Stimulated activated CD8-positive, alpha-beta memory T cell treated with anti-CD3 and anti-CD28 coated beads, Interleukin-15, amount 100 ng/mL, for 4 hours (primary cell): ENCODE measurements at places on chromosomes 6 and 20.

GRCh38 chr20:57680131-57680716 is 29.6 kb downstream of the PMEPA1 start:
- DNase-seq: no peak

DNA sequence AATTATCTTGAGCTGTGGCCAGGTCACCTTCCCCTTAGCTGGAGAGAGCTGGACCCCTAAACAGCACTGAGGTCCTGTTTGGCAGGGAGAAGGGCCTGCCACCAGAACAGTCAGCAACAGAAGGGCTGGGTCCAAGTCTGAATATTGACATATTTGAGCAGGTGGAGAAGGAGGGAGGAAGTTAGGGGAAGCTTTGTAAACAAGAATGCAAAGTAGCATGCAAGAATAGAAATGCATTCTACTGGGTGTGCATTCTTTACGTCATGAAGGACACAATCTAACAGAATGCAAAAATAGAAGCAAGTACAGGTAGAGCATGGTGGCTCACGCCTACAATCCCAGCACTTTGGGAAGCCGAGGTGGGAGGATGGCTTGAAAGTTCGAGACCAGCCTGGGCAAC is 100.5 kb downstream of the QRSL1 start:
- DNase-seq: no peak

GRCh38 chr6:166459272-166459671 is 76.5 kb upstream of the MPC1 start:
- DNase-seq: no peak

- no peak for DNase-seq
Measured at GRCh38 chr20:49323622-49324238, 45.9 kb upstream of the ZNFX1 start.

- no peak for DNase-seq
Measured at GRCh38 chr6:52326540-52327364, 35.2 kb upstream of the PAQR8 start.

DNA sequence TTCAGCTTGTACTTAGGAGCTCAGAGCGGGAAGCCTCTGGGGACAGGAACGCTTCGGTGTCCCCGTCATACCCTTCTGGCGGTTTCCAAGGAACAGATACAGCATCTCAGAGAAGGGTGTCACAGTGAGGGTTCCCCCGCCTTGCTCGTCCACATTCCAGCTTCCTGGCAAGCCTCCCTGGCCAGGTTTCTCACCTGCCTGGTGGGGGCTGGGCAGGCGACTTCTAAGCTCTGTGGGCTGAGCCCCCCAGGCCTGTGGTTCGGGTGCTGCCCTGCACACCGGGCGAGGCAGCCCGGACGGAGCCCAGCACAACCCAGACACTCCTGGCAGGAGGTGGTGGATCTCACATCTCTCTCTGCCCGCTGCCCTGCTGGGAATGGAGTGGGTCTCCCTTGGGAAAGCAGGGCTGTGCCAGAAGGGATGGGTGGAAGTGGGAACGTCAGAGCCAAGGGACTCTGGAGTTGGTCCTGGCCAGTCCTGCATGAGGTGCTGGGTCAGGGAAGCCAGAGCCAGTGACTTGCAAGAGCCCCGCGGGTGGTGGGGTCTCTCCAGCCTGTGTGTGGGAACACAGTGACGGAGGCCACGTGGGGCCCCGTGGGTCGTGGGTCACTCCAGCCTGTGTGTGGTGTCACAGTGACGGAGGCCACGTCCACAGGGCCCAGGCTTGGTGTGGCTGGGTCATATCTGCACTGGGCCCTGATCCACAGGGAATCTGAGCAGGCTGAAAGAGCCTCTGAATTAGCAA is 47.7 kb upstream of the SMOC2 start:
- no peak for DNase-seq

- DNase-seq: no peak
Measured at GRCh38 chr6:110488606-110489190, 12.3 kb upstream of the SLC22A16 start.

- no peak for DNase-seq
Measured at GRCh38 chr6:35719830-35720733, 16.8 kb upstream of the ARMC12 start.

- DNase-seq: no peak
Measured at GRCh38 chr6:33259032-33259431, 12.6 kb downstream of the VPS52 start.

GRCh38 chr6:130324657-130325056 is 41.2 kb upstream of the TMEM200A start:
- no peak for DNase-seq

DNA sequence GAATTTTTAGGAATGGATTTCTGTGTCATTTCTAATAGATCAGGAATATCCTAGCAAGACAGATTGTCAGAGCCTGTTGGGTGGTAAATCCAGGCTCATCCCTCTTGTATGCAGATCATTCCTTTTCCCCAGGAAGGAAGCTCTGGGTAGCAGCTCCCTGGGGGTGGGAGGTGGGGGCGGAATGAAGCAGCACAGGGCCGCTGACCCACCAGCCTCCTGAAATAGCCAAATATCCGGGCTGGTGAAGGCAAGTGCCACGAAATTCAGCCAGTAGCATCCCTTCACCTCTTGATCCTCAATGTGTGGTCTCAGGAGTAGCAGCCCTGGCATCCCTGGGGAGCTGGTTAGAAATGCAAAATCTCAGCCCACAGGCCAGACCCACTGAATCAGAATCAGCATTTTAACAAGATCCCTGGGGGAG is 256.9 kb downstream of the LRFN2 start:
- no peak for DNase-seq

GRCh38 chr20:53736757-53737395 is 143.2 kb upstream of the ZNF217 start:
- no peak for DNase-seq

DNA sequence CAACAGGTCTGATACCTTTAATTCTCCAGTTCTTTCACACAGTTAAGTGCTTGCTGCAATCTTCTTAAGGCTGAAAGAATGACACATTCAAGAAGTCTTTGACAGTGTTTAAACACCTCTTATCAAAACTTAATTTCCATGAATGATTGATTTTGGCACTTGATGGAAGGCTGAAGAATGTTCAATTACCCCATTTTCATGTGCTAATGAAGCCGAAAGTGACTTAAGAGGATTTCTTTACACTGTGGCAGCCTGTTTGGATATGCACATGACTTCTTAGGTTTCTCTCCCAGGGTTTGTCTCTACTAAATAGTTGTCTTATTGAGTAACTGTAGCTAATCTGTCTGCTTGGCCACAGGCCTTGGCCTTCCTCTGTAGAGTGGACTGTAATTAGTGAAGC is 81.1 kb upstream of the PRDM1 start:
- DNase-seq: no peak

- peak; percentile 21 for DNase-seq
Measured at GRCh38 chr6:41733707-41734665, 1.4 kb downstream of the TFEB start.

DNA sequence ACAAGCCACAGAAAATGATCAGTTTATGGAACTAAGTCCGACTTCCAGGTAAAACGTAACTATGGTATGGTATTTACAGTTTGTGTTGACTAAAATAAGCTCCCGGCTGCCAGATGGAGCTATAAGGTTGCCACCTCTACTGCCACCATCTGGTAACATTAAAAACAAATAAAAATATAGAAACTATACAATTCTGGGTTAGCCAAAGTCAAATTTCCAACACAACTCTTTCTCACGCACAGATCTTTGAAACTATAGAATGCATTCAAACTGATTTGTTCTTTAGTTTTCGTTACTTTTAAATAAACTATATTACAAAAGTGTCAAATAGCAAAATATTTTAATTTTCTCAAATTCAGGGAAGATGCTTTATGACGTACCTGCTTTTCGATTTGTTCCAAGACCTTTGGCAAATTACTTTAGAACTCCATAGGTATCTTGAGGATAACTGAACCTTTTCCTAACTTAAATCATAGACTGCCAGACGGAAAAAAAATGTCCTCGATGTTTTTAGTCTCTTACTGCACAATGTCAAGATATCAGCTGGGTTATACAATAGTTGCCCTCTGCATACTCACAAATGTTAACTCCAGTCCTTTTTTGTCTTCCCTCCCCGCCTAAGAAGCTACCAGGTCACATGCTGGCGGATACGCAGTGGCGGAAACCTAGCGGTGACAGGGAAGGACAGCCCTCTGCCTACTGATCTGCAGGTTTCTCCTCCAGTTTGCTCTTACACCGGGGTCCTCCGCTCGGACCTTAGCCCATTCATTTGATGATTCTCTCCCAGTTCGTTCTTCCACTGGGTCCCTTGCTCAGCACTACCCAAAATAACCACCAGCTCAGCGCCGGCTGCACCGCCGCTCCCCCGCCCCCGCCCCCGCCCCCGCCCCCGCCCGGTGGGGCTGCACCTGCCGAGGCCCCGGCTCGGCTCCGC is 888 bp downstream of the SLC17A5 start:
- peak; percentile 21 for DNase-seq

GRCh38 chr20:2558581-2559278 is 22.4 kb downstream of the TMC2 start:
- DNase-seq: no peak

- no peak for DNase-seq
Measured at GRCh38 chr6:75114806-75115205, 91.0 kb downstream of the COL12A1 start.

GRCh38 chr20:36467076-36467999 is 74.0 kb upstream of the MYL9 start:
- no peak for DNase-seq

GRCh38 chr6:105804424-105804823 is 281.7 kb upstream of the PRDM1 start:
- no peak for DNase-seq

DNA sequence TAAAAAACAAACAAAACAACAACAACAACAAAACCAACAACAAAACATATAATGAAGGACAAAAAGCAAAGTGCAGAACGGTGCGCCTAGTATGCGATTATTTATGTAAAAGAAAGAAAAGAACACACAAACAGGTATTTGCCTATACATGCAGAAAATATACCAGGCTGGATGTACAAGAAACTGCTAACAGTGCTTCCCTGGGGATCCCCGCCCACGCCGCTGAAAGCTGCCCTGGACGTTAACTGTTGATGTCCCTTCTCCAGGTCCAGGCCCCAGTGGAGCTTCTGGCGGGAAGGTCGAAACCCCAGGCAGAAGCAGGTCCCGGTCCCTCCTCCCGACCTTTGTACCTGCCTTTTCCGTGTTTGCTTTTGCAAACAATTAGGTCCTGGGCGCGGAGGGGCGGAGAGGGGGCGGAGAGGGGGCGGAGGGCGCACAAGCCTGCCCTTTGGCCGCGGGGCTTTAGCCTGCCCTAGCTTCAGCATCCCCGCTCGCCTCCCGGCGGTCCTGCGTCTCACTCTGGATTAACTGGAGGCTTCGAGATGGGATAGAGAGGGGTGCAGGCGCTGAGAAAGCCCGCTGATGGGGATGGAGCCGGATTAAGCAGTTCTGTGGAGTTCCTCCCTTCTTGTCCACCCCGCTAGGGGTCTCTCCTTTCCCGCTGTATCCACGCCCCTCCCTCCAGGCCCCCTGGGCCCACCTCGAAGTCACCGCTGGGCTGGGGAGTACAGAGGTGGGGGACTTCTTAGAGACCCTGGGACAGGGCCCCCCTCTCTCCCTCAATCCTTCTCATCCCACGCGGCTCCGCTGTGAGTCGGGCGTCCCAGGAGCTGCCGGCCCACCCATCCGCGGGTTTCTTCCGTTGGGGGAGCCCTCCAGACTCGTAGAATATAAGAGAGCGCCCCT is 8.2 kb upstream of the AHCY start:
- no peak for DNase-seq

GRCh38 chr20:3777716-3778629 is 3.3 kb downstream of the SPEF1 start:
- DNase-seq: no peak

GRCh38 chr6:111973118-111973761 is 80.7 kb upstream of the CCN6 start:
- DNase-seq: peak; percentile 28

- no peak for DNase-seq
Measured at GRCh38 chr20:4725263-4725550, 3.5 kb downstream of the PRND start.

- DNase-seq: no peak
Measured at GRCh38 chr20:358891-359555, 12.1 kb downstream of the NRSN2 start.

DNA sequence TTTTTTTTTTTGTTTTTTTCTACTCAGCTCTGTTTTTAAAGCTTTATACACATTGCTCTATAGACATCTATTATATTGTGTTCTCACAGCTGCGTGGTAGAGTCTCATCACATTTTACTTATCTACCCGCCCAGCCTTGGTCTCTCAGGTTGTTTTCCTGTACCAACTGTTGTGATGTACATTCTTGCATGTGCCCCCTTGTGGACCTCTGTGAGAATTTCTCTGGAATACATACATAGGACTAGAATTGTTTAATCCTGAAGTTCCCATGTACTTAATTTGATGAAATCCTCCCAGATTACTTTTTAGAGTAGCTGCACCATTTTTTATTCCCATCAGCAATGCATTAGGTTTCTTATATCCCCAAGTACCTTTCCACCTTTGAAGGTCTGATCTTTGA is 40.4 kb upstream of the TINAG start:
- DNase-seq: no peak

DNA sequence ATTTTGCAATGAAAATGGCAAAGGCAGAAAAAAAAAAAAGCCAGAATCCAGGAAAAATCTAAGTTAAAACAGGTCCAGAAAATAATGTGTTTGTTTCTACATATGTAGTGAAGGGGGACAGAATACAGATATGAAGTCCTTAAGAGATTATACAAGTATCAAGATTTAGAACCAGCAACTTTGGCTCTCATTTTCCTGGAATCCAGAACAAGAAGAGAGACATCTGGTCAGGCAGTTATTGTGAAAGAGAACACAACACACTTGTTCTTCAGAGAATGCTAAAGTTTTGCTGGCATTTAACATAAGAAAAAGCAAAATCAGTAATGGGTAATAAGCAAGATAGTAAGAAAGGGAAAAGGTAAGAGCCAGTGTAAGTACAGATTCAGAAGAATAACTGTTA is 21.1 kb downstream of the BAG2 start:
- DNase-seq: no peak

- no peak for DNase-seq
Measured at GRCh38 chr6:163954088-163954775, 539.7 kb downstream of the QKI start.

DNA sequence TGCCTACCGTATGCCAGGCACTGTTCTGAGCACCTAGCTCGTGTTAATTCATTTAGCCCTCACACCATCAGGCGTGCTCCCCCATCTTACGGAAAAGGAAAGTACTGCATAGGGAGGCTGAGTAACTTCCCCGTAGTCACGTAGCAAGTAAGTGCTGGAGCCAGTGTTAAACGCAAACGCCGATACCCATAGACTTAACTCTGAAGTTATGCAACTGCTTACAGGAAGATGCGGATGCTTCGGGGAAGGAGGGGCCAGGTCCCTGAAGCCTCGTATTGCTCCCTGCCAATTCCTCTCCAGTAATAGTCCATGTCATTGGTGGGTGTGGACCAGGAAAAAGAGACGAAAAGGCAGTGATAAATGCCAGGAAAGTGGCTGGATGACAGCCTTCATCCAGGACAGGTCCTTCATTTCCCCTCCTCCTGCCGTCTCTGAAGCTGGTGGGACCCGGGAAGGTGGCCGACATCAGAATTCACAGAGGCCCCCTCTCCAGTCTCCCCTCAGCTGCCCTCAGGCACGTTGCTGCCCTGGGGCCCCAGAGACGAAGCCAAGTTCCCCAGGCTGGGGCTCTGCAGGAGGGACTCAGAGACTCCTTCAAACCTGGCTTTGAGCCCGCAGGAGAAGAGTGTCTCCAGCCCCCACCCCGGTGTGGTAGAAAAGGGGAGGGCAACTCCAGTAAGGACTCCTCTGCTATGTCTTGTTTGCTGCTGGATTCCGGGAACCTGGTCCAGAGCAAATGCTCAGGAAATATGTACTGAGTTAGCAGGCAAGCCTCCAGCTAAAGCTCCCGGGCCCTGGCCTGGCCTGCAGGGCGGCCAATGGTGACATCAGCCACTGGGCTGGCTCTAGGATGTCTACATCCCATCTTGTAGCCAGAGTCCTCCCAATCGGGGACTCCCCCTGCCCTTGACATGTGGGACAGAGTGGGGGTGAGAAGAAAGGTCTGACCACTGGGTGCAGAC is 37.8 kb downstream of the RAB44 start:
- no peak for DNase-seq
